ENCODE measurements at places on chromosomes 4 and X. TPM values are rescaled to one million over a fixed set of nuclear protein-coding genes. Genes with fewer than 3 reads are reported as not detected.

AWAT2 gene
- not detected for total RNA-seq

CACNA1F gene
- total RNA-seq = 0.32 TPM

KCND1 gene
- total RNA-seq = 3.3 TPM

NUDT11 gene
- total RNA-seq = 6.1 TPM

GALNTL6 gene
- total RNA-seq = not detected

Data from activated T-helper 2 cell treated with anti-CD3 and anti-CD28 coated beads, Interferon-gamma antibody, Interleukin-2, Interleukin-4, amounts not matched to agents 10 μg/mL and 5 μg/mL and 100 μg/mL, durations not matched to agents 14 hours and 24 hours and 36 hours (primary cell).